Progenitor cell of endocrine pancreas (in vitro differentiated cells): ENCODE measurements at places on chromosomes 11 and 22.

DNA sequence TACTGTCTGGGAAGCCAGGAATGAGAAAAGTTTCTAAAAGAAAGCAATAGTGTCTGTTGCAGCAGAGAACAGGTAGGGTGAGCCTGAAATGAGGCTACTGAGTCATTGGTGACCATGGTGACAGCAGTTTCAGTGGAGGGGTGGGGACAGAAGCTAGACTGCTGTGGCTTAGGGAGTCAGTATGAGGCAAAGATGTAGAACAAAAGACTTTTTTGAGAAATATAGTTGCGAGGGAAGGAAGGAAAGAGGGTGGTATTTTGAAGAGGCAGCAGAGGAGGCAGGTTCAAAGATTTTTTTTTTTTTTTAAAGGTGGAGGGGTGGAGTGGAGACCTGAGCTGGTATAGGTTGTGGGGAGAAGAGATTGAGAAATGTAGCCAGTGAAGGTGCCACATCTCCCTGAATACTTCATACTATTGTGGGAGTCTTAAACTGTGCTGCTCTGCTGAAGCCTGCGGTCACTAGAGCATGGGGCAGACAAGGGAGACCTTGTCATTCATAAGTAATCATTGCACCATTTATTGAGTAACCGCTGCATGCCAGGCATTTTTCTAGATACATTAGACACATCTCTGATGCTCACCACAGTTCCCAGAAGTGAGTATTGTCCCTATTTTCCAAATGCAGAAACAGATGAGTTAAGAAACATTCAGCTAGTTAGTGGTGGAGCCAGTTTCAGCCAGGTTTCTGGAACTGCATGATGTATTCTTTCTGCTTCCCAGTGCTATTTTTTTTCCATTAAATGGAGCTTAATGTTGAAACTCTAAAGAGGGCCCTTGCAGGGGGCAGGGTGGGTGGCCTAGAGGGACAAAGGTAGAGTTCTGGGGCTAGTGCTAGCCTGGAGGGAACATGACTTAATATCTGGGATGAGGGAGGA is 49.9 kb downstream of the STIM1 start:
- no peak for DNase-seq

- no peak for DNase-seq
Measured at GRCh38 chr11:96481771-96482170, 92.0 kb downstream of the JRKL start.

DNA sequence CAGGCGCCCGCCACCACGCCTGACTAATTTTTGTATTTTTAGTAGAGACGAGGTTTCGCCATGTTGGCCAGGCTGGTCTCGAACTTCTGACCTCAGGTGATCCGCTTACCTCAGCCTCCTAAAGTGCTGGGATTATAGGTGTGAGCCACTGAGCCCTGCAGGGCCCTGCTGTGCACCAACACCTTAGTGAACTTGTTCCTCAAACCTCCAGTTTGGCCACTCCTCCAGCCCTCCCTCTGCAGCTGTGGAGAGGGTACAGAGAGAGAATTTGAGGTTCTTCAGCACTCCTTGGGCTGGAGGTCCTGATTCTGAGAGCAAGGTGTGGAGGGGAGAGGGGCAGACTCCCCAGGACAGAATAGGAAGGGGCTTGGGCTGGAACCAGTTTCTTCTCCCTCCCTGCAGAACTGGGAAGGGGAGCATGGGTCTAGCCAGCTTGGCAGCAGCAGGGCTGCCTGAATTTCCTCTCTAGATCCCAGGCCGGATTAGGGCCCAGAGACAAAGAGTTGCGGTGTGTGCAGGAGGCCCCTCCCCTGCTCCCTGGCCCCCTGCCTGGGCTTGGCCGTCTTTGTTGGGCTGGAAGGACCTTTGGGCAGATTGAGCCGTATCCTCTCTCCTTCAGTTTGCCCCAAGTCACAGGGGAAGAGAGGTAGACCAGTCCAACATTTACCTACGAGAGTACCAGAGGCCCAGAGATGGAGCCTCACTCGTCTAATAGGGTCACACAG is 2.3 kb upstream of the PEX16 start:
- no peak for DNase-seq

GRCh38 chr11:65112546-65113360 is 1.1 kb downstream of the TM7SF2 start:
- peak; percentile 65 for DNase-seq

- no peak for DNase-seq
Measured at GRCh38 chr11:62919476-62919875, 1.7 kb downstream of the CHRM1 start.

DNA sequence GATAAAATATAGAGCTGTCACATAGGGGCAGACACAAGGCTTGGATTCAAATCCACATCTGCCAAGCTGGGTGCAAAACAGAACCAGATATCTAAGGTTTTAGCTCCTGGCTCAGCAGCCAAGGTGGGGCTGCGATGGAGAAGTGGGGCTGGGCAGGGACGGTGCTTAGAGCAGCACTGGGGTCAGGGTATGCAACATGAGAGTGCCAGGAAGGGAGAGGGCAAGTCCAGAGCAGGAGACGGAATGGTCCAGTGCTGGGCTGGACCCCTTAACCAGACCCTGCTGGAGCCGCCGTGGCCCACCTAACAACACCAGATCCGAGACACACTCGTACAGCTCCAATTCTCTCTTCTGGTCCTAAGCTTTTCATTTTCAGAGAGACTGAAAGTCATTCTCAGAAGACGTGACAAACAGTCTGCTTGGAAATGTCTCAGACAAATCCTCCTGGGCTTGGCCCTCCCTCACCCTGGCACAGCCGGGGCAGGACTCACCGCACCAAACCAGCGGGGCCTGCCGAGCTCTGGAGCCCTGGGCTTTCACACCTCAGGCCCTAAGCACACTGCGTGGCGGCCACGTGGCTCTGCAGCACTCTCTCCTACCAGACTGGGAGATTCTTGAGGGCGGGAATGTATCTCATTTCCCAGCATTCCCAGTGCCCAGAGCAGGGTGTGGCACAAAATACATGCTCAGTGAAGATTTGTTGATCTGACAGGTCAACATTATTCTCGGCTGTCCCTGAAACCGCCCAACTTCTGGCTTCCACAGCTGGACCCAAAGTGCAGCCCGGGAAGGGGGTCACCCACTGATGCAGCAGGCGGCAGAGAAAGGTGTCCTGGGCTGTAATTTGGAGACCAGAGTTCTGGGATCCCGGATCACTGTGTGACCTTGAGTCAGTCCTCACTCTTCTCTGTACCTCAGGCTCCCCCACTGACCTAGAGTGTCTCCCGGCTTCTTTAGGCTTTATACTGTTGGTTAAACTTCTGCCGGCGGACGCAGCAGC is 11.6 kb downstream of the LRRC32 start:
- DNase-seq: no peak

DNA sequence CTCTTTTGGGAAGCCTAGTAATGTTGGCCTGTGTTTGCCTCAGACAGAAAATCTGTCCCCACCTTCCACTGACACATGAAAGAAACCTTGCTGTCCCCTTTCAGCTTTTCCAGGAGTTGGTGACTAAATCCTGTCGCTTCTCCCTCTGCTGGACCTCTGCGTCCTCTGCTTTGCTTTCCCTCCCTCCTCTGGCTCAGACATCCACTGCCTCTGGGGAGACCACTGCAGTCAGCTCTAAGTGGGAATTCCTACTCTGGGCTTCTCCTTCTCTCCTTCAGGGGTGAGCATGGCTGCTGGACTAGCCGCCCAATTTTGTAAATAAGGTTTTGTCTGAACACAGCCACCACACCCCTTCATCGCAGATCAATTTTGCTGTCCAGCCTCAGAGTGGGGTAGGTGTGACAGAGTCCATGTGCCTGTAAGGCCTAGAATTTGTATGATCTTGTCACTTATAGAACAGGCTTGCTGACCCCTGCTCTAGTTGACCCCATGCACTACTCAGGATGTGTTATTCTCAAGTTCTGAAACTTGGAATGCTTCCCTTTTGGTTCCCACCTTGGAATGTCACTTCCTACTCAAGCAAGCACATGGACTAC is 23.0 kb downstream of the LRRC74B start:
- no peak for DNase-seq

DNA sequence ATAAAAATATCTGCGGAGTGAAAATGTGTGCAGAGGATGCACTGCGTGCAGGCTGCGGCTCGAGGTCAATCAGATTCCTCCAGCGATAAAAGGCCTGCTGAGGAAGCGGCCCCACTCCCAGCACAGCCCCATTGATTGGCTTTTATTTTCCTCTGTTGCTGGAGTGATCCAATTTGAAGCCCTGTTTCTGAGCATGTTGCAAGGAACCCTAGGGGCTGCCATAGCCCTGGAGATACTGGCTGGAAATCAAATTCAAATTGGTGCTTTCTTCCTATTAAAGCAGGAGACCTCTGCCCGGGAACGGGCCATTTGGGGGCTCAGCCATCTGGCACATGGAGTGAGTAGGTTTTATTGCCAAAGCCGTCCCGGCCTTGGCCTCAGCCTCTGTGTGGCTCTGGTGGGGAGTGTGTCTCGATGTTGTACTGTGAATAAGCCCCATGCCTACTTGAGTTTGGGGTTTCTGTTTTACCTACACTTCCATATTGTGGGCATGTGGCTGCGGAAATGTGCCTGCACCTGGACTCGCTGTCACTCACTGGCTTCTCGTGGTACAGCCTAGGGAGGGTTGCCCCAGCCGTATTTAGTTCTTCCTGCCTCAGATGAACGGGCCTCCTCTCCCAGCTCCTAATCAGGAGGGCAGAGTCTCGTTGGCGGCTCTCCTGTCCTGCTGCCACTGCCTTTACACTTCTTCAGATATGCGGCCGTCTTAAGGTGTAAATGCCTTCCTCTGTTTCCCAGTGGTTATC is 25.6 kb downstream of the PARVB start:
- DNase-seq: no peak

GRCh38 chr11:100870138-100870537 is 183.1 kb downstream of the ARHGAP42 start:
- no peak for DNase-seq

- DNase-seq: no peak
Measured at GRCh38 chr11:6414874-6415328, 4.0 kb downstream of the APBB1 start.

DNA sequence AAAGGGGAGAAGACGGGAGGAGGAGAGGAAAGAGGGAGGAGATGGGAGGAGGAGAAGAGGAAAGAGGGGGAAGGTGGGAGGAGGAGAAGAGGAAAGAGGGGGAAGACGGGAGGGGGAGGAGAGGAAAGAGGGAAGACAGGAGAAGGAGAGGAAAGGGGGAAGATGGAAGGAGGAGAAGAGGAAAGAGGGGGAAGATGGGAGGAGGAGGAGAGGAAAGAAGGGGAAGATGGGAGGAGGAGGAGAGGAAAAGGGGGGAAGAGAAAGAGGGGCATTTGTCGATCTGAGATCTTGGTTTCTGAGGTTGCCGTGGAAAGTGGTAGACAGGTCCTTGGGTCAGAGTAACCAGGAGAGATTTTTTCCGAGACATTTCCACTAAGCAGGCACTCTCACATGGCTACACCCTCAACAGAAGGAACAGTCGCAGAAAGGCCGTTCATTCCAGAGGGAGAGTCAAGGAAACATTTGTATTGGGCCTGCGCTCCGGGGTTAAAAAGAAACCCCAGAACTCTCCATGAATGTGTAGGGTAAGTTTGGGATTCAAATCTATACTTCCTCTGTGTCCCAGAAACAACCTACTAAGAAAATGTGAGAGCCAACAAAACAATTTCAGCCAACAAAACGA is 39.8 kb upstream of the CARS1 start:
- no peak for DNase-seq

DNA sequence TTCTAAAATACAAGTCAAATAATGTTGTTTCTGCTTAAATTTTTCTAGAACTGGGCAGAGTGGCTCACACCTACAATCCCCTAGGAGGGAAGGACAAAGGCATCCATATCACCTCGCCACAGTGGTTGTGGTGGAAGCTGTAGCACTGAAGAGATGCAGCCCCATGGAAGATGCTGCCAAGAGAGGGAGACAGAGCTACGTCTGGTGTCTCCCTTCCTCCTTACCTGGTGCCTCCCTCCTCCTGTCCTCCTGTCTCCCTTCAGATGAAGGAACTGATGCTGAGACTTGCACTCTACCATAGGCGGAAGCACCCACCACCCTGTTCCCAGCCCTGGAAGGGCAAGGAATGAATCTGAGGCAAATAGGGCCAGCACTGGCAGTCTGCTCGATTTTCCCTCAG is 22.3 kb downstream of the MMP27 start:
- no peak for DNase-seq
